ENCODE measurements at places on chromosomes 13 and 19.

DNA sequence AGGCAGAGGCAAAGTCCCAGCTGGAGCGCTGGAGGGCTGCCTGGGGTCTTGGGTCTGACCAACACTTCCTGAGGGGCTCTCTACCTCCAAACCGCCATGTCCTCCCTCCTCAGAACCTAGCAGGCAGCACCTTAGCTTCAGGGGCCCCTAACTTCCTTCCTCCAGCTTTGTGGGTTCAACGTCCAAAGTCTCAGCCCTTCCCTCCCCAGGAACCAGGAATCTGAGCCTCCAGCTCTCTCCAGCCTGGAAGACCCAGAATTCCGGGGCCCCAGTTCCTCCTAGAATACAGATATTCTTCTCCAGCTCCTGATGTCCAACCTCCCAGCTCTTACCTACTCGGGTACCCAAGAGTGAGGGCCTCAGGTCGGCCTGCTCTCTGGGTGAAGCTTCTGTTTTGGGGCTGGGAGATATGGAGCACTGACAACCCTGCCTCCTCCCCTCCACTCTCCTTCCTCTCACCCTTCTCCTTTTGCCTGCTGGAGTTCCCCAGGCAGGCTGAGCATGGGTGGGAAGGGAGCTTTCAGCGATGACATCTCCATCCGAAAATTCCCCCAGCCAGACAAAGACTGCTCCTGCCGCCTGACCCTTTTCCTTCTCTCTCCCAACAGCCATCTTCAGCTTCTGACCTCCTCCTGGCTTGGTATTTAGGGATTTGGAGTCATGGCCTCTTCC is 3.5 kb downstream of the TMEM150B start:
- DNase-seq: no peak

GRCh38 chr19:47068246-47068645 is 19.8 kb upstream of the TMEM160 start:
- no peak for DNase-seq

DNA sequence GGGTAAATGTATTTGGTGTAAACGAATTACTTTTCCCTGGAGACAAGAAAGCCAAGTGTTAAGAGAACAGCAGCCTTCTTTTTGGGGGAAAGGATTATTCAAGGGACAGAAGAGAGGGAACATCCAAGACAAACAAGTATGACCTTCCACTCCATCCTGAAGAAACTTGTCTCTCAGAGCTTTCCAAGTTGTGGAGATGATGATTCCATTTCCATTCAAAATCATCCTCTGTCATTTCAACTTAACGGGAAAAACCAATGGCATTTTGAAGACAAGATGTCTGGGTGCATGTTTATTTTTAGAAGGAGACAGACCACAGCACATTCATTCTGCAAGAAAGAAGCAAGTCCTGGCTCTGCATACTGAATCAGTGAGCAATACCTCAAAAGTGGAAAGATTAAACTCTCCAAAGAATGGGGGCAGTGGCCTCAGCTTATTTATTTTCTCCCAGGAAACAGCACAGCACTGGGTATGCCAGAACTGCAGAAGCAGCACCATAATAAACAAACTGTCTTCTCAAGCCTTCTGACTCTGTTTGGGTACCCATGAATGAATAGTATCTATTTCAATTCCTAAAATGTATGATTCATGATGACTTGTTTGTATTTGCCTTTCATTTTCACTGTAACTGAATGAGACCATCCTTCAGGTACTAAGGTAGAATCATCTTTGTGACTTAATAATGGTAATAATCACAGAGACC is 541.0 kb downstream of the RFC3 start:
- DNase-seq: no peak

GRCh38 chr19:45250216-45250831 is 747 bp upstream of the MARK4 start:
- DNase-seq: no peak

- DNase-seq: no peak
Observed at GRCh38 chr13:107407074-107407473, 808.3 kb downstream of the LIG4 start.

GRCh38 chr13:95564091-95564490 is 11.6 kb downstream of the CLDN10 start:
- no peak for DNase-seq

DNA sequence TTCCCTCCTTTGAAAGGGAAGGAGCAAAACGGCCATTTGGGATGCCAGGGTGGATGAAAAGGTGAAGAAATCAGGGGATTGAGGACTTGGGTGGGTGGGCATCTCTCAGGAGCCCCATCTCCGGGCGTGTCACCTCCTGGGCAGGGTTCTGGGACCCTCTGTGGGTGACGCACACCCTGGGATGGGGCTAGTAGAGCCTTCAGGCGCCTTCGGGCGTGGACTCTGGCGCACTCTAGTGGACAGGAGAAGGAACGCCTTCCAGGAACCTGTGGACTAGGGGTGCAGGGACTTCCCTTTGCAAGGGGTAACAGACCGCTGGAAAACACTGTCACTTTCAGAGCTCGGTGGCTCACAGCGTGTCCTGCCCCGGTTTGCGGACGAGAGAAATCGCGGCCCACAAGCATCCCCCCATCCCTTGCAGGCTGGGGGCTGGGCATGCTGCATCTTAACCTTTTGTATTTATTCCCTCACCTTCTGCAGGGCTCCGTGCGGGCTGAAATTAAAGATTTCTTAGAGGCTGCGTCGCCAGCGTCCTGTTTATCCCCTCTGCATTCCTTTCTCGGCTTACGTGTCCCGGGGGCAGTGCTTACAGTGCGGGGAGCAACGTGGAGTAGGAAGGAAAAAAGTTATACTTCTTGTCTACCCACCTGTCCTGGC is 15.2 kb upstream of the S1PR4 start:
- peak; percentile 85 for DNase-seq

DNA sequence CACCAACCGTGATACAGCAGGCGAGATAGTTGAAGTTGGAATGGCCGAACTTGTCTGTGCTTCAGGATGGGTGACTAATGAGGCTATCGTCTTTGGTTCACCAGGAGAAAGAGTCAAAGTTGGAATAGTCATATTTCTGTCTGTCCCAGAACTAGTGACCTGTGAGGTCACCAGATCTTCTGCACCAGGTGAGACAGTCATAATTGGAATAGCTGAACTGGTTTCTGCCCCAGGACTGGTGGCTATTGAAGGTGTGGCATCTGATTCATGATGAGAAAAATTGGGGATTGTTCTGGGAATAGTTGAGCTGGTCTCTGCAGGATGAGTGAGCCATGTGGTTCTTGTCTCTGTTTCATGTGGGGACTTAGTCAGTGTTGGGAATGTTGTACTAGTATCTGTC is 71.6 kb downstream of the MUC16 start:
- DNase-seq: no peak

DNA sequence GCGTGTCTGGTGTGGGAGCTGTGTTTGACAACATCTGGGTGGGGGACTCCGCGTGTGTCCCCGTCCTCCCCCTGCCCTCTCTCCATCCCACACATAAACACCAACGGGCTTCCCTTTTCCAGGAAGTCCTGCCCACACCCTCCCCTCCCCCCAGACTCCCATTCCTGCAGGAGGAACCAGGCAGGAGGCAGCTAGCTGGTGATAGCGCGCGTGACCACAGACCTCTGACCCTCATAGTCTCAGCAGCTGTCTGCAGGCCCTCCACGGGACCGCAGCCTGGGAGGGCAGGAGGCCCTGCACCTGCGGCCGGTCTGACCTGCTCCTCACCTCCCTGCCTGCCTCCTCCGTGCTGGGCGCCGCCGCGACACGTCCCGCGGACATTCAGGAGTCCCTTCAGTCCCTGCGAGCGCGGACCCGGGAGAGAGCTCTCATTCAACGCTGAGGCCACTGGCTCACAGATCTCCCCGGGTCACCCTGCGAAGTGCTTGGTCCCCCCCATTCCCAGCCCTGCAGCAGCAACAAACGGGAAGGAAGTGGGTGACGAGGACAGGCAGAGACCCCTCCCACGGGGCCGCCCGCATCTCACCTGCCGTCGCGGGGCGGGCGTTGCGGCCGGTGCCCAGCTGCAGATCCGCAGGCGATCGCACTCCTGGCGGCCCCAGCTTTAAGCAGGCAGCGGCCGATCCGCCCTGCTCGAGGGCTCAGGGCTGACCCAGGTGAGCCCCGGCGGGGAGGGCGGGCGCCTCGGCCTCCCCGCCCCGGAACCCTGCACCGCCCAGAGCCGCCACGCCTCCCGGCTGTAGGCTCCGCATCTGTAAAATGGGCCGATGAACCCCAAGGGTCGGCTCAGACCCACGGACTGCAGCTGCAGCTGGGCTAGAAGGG is 1.1 kb upstream of the ACP5 start:
- DNase-seq: peak; percentile 39
